Central memory CD4-positive, alpha-beta T cell (primary cell): ENCODE measurements at places on chromosomes 7 and 10.

- no peak for DNase-seq
These were observed 246.2 kb upstream of the SEMA3C start for GRCh38 chr7:81165070-81165469.

- DNase-seq, result no peak
These were observed 569 bp downstream of the SLC26A5 start for GRCh38 chr7:103445228-103446048.

GRCh38 chr7:81600608-81601007 is 169.2 kb downstream of the HGF start:
- no peak for DNase-seq

DNA sequence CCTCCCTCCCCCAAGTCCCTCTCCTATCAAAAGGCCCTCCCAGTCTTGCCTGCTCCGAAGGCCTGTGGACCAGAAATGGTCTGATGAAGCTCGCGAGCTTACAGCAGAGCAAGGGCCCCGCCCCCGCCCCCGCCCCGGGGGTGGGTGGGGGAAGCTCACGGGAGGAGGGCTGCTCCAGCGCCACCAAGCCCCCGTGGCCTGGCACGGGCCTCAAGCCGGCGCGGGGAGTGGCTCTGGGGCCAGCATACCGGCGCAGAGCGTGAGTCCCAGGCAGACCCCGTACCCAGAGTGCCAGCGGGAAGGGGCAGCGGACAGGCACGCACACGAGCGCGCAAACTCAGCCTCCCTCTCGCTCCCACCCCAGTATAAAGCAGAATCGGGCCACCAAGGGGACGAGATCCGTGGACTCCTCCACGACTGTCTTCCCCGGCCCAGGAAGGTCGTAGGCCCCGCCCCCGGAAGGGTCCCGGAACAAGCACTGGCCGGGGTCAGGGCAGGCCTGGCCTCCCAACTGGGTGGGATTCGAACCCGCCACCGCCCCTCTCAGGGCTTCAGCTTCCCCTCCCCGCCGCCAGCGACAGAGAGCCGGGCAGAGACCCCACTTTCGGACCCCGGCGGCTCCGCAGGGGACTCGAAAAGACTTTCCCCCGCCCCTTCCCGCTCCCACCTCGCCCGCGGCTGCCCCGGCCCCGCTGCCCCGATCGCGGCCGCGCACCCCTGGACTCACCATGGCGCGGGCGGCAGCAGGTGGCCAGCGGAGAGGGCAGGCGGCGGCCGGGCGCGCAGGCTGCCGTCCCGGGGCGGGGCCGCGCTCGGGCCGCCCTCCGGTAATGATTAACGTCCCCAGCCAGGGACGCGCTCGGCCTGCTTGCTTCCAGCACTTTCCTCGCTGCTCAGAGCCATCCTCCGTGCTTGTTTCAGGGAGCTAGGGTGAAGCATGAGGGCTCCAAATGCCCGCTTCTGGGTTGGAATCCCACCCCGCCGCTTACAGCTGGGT is at the start of gene PCBD1:
PCBD1 (minus strand) TSS at position 762 of the 997 bp plus-strand sequence; CDS start at position 730, 32 bp downstream.
- peak; percentile 57 for DNase-seq

DNA sequence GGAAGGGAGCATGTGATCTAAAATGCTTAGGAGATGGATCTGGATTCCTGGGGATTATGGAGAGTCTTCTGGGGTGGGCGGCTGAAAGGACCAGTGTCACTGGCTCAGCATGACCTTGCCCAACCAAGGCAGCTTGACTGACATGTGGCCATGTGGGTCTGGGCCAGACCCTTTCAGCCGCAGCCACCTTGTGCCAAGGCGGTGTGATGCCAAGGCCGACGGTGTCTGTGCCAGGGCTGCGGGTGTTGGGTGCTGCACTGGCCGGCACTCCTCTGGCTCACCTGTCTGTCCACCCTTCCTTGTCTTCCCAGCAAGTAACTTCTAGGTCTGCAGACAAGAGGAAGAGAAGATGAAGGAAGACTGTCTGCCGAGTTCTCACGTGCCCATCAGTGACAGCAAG is 8.8 kb downstream of the DEPP1 start:
- DNase-seq, result no peak

GRCh38 chr7:39683216-39683845 is 60.0 kb downstream of the RALA start:
- no peak for DNase-seq

- DNase-seq, result no peak
These were observed 11.8 kb downstream of the CFAP69 start for GRCh38 chr7:90256778-90257177.

- no peak for DNase-seq
These were observed 563.8 kb downstream of the PTPRN2 start for GRCh38 chr7:158023681-158024350.

DNA sequence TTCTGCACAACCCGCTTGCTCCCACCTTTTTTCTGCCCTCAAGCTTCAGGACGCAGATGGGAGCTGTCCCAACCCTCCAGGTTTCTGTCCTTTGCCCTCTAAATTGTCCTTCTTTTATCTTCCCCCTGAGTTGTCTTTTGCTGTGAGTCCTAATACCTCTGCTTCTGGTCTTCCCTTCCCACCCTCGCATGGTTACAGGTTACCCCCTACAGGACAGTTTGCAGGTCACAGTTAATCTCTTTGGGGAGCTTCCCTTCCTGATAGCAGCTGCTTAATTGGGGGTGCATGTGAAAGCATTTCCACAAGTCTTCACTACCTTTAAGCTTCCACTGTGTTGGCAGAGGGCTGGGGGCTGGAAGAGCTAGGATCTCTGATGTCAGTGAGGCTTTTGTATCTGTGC is 121.5 kb upstream of the CXCL12 start:
- DNase-seq, result no peak

GRCh38 chr7:157793973-157794745 is 457.4 kb downstream of the DNAJB6 start:
- DNase-seq, result no peak

GRCh38 chr7:77331938-77332695 is 84.0 kb downstream of the GSAP start:
- peak; percentile 32 for DNase-seq

DNA sequence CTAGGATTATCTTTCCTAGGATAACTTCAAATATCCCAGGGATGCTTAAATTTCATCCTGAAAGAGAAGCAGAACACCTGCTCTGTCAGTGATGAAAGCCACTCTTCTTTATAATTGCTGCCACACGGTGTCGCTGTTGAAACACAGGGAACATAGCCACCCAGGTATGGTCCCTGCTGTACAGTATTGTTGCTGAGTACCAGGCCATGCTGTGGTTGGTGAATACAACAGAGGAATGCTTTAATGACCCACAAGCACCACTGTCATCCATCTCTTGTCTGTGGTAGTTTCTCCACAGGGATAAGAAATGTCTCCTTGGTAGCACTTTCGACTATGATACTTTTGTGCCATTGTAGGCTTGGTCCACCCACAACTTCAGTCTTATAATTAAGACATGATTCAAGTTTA is 70.6 kb upstream of the STARD3NL start:
- peak; percentile 44 for DNase-seq
